Stimulated activated CD4-positive, alpha-beta T cell treated with anti-CD3 and anti-CD28 coated beads, Interleukin-1b, Interleukin-23, amount 100 ng/mL, for 24 hours (primary cell): ENCODE measurements at places on chromosomes 4 and X.

DNA sequence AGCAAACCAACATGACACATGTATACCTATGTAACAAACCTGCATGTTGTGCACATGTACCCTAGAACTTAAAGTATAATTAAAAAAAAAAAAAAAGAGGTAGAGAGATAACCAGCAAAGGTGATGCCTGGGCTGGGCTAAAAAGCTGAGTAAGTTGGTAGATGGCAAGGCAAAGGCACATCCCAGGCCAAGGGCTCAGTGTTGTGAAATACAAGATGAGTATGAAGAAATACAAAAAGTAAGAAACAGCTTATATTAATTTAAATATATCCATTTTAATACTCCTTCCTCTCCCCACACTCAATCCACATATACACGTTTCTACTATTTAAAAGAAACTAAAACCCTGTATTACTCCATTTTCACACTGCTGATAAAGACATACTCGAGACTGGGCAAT, 25.8 kb downstream of the TEC start:
- no peak for DNase-seq

GRCh38 chrX:148552775-148553174, 52.4 kb downstream of the AFF2 start:
- DNase-seq: no peak

- DNase-seq: no peak
Observed at GRCh38 chr4:11456401-11456800, 27.7 kb upstream of the HS3ST1 start.

GRCh38 chr4:156858071-156858470, 113.5 kb downstream of the PDGFC start:
- DNase-seq: no peak

- DNase-seq: no peak
Observed at GRCh38 chr4:36292556-36293188, 11.3 kb downstream of the DTHD1 start.

DNA sequence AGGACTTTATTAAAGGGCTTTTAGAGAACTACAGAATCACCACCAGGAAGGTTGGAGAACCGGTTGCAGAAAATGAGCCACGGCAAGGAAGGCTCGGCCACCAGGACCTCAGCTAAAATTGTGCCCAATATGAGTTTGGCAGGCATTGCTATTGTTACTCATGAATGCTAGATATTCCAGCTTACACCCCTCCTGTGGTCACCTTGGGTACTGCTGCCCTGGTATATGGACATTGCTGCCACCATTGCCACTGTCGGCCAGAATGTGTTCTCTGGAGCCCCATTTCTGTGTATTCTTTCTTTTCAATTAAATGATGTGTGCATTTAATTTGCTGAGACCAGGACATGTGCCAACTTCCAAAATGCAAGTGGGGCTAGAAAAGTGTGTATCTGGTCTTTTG, 626.7 kb upstream of the BOD1L1 start:
- DNase-seq: no peak

- DNase-seq: no peak
Observed at GRCh38 chr4:185071236-185071811, 53.0 kb downstream of the HELT start.

GRCh38 chrX:70720721-70721120, 187.8 kb downstream of the TEX11 start:
- DNase-seq: no peak

DNA sequence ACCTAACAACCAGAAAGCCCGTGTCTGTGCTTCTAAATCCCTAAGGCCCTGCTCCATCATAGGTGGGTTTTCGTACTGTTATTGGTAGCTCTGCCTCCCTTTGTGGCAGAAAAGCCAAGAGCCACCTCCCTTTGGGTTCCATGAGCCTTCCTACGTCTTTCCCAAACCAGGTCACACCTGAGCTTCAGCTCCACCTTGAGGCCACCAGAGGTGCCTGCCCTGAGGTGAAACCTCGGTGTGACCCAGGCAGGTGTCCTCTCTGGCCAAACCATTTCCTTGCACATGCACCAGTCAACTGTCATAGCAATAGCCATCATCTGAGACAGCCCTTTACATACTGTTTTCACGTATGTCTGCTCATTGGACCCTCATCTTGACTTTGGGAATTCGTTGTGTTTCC, 188.0 kb upstream of the RBPJ start:
- DNase-seq: no peak
